ENCODE measurements at places on chromosomes 7 and 10.

DNA sequence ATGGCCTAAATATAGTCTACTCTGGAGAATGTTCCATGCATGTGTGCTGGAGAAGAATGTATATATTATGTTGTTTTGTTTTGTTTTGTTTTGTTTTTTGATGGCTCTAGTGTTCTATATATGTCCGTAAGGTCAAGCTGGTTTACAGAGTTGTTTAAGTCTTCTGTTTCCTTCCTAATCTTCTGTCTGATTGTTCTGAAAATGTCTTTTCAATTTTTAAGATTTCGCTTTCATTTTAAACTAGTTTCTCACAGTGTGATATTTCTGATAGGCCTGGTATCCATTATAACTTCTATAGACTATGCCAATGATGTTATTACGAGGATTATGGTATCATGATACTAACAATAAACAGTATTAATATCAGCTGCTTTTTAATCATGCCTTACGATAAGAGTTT is 1126.3 kb upstream of the SORCS1 start:
- no peak for DNase-seq

DNA sequence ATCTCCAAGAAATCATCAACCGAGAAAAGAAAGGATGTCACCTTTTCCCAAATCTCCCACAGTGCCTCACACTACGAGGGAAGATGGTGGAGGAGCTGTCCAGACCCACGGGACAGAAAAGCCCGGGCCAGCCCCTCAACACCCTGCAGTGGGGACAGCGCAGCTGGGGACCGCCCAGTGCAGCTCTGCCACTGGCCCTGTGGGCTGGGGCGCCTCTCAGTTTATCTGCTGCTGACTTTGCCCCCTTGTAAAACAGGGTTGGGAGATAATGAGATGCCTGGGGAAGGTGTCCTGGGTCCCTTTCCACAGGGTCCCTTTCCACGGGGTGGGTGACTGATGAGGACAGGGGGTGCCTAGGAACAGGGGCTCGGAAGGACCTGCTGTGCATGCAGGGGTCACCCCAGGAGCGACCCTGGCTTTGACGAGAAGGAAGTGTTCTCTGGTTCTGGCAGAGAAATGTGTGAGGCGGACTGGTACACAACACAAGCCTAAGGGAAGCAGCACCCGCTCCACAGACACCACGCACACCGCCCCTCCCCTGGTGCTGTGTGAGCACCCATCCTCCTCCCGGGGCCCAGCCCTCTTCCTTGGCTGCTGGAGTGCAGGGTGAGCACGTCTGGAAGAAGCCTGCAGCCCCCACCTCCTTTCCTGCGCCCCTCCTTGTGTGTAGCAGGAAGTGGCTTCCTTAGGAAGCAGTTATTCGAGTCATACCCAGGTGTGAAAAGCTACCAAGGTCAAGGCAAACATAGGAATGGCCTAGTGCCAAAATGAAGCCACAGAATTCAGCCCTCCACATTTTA is 339.9 kb downstream of the DNAJB6 start:
- no peak for DNase-seq

- DNase-seq, result peak; percentile 71
Measured at GRCh38 chr10:91694170-91694794, 61.4 kb upstream of the PPP1R3C start.

DNA sequence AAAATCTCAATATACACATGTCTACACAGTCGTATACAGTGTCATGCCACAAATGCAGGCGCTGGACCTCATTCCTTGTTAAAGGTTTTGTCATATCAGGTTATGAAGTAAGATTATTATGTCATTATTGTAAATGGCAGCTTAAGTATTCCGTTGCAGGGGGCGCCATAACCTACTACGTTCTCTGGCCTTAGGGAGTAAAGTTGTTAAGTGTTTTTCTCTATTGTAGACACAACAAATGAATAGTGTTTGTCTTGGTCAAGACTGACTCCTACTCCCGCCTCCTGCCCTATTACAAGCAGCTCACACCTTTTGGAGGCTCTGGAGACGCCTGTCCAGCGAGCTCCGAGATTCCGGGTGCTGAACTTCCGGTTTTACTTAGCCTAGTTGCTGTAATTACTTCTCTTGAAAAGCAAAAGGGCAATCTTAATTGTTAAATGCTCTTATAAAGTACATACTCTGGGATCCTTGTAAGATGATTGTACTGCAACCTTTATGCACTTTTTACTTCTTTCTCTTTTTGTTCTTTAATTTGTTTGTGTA is 994 bp downstream of the GATAD1 start:
- DNase-seq, result peak; percentile 53

DNA sequence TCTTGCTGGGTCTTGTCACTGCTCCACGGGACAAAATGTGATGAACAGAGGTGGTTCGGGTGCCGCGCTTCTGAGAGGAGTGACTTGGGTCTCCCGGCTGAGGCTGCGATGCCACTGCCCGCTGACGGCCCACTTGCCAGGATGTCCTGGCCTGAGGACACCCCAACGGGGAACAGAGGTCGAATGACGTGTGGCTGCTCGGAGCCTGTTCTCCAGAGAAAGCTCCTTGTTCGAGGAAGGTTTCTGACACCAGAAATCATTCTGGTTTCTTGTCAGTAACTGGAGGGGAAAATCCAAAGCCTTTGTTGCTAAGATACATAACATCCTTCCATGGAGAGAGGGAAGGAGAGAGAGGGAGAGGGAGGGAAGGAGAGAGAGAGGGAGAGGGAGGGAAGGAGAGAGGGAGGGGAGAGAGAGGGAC is 236.4 kb downstream of the WDR37 start:
- no peak for DNase-seq

DNA sequence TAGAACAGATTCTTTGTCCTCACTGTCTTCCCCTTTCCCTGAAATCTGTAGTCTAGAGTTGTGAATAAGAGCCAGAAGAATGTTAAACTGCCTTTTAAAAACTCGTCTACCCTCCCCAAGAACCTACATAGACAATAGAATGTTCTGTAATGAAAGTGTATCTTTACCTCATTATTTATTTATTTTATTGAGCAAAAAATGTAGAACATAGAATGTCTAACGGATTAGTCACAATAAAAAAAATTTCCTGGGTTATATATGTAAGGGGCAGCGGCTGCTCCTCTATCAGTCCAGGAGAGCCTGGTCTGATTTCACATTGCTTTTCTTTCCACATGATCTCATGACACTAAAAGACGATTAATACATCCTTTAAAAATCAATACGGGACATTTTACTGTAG is 135.7 kb downstream of the SDK1 start:
- no peak for DNase-seq

DNA sequence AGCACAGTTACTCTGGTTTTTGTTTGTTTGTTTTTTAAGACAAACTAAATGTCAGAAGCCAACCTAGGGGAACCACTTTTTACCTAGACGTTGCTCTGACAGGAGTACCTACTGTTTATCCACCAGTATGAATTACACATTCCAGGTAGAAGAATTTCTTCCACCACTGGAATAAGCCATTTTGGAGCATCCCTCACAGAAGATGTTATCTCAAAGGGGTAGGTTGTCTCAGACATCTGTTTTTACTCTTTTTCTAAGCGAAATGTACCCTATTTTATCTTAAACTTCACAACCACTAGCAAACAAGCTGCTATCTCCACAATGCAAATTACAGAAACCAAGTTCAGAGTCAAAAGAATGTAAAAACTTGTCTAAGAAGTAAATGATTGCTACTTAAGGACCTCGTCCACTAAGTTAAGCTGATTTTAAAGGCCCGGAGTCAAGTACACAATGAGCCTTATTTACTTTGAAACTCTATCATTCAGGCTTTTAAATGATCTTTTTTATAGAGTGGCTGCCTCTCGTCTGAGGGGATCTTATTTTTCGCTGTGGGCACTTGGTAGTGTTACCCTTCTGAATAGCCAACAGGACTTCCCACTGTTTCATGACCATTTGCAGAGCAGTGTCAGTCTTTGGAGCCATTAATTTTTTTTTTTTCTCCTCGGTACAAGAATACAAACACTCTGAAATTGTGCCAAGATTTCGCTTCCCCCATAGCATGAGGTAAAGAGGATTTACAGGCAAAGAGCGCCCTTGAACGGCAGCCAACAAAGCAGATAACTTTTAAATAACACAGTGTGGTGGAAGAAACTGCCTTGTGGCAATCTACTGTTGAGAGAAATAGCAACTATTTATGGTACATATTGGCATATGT is 15.7 kb upstream of the ARMC3 start:
- DNase-seq, result no peak

- peak; percentile 73 for DNase-seq
Measured at GRCh38 chr10:89391907-89392756, at the start of gene IFIT1. Gene IFIT1, plus strand, starts transcription at chr10:89392623. Its CDS starts 90 bp downstream, at chr10:89392713.

DNA sequence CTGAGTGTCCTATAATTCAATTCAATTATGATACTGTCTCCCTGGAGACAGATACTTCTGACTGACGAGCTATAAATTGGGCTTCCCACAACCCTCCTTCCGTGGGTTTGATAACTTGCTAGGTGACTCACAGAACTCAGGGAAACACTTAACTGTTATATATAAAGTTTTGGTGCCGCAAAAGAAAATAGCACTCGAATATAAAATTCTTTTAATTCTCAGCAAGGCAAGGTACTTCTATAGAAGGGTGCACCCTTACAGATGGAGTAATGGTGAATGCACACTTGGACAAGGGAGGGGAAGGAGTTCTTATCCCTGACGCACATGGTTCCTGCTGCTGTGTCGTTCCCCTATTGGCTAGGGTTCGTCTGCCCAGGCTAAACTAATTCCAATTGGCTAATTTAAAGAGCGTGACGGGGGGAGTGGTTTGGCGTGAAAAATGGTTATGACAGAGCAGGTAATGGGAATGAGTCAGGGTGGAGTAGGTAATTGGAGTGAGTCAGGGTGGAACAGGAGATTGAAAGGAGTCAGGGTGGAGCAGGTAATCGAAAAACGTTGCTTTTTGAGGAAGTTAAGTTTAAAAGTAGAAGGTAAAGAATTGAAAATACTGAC is 20.8 kb upstream of the GHITM start:
- no peak for DNase-seq
